AG04450 (cell line): ENCODE measurements at places on chromosomes 7 and 10.

DNA sequence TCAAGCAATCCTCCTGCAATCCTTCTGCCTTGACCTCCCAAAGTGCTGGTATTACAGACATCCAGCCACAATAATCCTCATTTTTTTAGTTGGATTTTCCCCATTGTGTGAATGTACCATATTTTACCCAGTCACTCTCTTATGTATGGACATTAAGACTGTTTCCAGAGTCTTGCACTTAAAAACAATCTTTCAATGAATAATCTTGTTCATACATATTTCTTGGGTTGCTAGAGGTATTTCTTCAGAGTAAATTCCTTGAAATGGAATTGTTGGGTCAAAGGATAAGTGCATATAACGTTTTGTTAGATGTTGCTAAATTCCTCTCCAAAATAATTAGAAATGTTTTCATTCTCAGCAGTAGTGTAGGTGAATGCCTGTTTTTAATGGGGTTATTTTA, 283.1 kb upstream of the KAT6B start:
- no peak for DNase-seq

- DNase-seq: no peak
These were observed 39.7 kb downstream of the MCMBP start for GRCh38 chr10:119832951-119833350.

DNA sequence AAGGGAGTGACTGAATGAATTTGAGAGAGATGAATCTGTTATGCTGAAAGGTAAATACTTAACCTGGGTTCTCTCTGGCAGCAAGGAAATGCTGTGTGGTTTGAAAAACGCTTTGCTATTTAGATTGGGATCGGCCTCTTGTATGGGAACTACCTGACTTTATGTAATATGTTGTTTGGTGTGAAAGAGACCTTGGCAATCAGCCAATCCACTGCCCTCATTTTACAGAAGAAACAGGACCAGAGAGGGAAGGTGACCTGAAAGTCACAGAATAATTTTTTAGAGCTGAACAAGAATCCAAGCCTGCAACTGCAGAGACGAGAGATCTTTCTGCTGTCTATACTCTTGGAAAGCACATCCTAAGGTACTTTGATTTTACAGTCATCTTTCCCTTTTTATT, 1.0 kb downstream of the BUD31 start:
- DNase-seq: no peak

- no peak for DNase-seq
These were observed 89.7 kb downstream of the HGF start for GRCh38 chr7:81680120-81680519.

DNA sequence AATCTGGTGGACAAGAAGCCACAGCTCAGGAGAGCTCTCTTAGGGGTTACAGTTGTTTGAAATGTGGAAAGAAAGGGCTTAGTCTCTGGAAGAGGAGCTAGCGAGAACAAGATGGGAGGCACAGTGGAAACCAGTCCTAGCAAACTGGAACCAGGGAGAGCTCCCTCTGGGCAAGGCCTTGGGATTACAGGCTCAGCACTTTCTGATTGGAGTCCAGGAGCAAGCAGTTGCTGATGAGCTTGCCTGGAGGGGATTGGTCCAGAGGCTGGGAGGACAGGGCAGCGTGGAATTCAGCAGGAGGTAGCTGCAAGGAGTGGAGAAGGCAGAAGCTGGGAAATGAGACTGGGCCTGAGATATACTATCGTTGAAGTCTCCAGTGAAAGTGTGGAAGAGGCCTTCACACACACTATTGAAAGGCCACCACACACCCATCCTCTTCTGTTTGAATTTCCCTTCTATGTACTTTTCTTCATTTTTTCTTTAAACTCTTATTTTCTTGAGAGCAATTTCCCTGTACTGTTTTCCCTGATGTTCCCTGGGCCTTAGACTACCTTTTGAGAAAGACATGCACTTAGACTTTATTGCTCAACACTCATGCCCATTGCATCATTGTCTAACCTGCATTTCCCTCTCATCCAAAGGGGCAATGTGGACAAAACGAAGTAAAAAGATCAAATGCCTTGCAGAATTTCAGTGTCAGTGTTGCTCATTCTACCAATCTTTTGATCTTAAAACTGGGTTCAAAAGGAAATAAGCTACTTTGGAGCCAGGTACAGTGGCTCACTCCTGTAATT, 57.8 kb upstream of the LANCL2 start:
- no peak for DNase-seq

- peak; percentile 88 for DNase-seq
These were observed 61.0 kb downstream of the NRP1 start for GRCh38 chr10:33273295-33274002.

DNA sequence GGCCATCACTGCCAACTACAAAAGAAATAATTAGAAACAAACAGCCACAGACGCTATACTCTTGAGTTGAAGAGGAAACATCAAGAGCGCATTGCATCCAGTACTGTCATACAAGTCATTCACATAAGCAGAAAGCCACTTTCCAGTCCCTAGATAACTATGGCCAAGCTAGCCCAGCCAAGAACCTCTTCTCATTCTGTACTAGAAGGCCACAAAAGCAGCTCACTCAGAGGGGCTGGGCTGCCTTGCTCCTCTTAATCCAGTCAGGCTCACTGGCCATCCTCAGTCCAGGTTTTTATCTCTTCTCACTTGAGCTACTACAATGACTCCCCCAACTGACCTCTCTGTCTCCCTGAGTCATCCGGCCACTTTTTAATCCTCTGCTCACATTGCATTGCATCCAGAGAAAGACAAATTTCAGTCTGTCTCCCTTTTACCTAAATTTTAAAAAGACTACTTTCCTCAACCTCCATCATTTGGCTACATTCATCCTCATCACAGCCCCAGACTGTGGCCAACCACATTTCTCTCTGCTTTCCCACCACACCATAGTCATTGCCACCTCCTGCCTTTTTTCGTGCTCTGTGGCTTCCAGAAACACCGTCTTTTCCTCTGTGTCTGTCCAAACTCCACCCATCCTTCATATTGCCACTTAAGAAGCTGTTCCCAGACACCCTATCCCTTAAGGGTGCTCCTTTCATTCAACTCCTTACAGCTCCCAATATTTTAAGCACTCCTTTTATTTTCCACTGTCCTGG, 25.0 kb downstream of the PPP1R3C start:
- DNase-seq: no peak

GRCh38 chr7:46932306-46932675, 649.6 kb downstream of the TNS3 start:
- DNase-seq: no peak

DNA sequence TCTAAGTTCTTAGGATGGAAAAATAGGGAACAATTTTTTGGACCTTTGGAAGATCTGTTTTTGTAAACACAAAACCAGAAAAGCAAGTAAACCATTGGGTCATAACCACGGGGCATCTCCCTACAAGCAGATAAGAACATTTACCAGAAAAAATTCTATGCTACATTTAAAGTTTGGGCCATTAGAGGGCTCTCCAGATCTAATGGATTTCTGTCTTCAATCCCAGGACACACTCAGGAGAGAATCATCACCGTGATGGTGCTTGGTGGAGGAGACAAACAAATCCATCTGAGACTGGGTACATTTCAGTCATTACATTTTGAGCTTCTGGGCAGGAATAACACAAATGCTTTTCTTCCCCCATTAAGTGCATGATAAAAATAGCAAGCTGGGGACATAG, 178.4 kb upstream of the TARP start:
- no peak for DNase-seq

DNA sequence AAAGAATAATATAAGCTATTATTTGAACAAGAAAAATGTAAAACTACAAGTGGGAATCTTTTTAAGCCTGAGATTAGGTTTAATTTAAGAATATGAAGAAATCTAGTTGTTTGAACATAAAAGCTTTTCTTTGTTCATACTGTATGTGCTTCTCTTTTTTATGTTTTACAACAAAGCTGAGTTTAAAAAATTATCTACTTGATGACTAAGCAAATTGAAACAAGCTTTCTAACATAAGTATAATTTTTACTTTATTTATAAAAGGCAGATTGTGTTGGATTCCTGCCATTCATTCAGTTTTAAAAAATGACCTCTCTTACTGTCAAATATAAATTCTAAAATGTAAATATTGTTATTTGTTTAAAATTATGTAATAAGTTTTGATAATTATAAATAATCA, 958.2 kb downstream of the DNAJB9 start:
- DNase-seq: no peak

DNA sequence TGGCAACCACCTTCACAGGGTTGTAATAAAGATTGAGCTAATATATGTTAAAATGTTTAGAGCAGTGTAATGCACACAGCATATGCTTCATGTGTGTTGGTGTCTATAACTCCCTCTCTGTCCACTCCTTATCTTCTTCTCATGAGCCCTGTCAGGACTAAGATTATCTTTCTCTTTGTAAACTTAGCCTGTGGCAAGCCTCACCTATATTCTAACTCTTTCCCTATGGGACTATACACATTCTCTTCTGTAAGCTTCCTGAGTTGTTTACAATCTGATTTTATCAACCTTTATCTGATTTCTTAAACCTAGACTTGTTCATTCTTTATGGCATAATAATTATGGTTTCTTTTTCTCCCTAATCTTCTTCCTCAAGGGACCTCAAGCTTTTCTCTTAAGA, 2.4 kb upstream of the PIP start:
- no peak for DNase-seq

- no peak for DNase-seq
These were observed 7.8 kb downstream of the ICA1 start for GRCh38 chr7:8254215-8254614.

DNA sequence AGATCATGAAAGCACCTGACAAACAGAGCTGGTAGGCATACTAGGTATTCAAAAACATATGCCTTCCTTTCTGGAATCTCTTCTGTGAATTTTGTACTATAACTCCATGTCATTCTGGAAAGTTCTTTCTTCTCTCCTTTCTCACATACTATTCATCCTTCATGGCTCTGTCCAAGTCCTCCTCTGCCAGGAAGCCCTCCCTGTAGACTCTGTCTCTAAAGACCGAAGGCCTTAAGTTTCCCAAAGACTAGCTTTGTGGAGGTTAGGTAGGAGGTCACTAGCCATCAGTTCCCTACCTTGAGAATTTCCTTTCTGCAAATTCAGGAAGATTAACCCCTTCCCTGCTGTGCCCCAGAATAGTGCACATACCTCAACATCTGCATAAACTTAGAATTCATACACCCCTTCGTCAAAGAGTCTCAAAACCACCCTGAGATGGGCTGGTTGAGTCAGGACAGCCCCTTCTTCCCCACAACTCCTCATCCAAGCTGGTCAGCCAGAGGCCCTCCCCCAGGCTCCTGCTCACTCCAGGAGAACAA, 20.6 kb downstream of the SORBS1 start:
- DNase-seq: no peak

DNA sequence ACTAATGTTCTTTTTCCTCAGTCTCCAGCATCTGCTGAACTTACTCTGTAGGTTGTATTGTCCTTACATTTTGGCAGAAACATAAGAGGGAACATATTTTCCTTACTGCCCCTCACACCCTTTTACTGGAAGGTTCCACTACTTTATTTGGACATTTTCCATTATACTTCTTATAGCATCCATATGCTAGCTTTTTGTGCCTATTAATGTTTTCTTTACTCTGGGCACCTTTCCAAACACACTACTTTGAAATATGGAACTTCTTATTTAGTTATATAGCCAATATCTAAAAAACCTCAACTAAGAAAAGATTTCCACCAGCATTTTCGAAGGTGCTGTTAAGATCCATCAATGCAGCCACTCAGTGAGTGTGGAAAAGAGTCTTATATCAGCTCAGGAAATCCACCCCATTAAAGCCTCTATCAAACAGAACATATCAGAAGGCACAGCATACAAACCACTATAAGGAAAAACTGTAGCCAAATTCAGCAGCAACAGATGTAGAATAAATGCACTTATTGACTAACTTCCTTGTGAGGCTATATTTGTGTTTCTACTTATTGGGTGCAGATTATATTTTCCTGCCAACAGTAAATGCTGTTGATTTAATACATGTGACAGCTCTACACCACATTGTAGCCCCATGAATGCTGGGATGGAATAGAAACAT, 272.5 kb upstream of the SEMA3E start:
- no peak for DNase-seq

DNA sequence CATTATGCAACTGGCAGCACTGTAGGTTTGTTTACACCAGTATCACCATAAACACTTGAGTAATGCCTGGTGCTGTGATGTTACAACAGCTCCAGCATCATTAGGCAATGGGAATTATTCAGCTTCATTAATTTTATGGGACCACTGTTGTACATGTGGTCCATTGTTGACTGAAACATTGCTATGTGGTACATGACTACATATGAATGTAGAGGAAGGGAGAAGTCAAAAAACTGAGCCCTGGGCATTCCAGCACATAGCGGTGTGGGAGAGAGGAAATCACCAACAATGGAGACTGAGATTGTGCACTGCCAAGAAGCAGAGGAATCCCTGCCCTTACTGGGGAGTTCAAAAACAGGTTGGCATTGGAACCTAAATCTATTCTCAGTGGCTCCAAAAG, 89.0 kb downstream of the TRIM24 start:
- DNase-seq: no peak

DNA sequence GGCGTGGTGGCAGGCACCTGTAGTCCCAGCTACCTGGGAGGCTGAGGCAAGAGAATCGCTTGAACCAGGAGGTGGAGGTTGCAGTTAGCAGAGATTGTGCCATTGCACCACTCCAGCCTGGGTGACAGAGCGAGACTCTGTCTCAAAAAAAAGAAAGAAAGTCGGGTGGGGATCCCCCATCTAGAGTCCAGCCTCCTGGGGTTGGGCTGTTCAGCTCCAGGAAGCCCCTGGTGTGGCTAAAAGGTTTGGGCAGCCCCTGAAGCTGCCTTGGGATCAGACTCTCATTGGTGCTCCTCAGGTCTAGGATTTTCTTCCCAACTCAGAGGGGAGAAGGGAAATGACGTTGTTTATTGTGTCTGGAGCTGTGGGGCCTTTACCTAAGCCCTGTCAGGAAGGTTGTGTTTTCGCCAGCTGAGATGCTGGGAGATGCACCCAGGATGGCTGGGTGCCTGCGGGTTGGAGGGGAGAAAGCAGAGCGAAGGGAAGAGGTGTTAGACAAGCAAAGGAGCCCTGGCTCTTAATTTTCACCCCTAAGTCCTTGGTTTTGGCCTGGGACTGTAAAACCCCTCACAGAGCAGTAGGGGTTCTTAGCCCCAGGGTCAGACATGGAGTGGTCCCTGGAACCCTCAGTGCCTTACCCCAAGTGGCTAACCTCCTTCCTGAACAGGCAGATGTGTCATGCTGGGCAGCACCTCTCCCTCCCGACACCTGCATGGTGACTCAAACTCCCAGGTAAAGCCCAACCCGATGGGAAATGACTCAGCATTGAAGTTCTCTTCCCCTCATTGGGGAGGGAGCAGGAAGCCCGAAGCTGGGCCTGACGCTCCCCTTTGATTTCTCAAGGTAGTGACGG, 21.1 kb downstream of the PLAU start:
- DNase-seq: no peak

GRCh38 chr10:81109200-81109752, 571.6 kb downstream of the SH2D4B start:
- no peak for DNase-seq

GRCh38 chr7:142414135-142414534, 156.3 kb upstream of the PRSS58 start:
- no peak for DNase-seq
